ENCODE measurements at places on chromosomes 7 and 10.
A peak's percentile ranks its signal among the peaks of the same experiment; 100 is the strongest.

- DNase-seq = no peak
Observed at GRCh38 chr7:157828190-157828589, 491.4 kb downstream of the DNAJB6 start.

GRCh38 chr10:33749790-33750189 lies 415.3 kb upstream of the NRP1 start:
- DNase-seq = no peak

DNA sequence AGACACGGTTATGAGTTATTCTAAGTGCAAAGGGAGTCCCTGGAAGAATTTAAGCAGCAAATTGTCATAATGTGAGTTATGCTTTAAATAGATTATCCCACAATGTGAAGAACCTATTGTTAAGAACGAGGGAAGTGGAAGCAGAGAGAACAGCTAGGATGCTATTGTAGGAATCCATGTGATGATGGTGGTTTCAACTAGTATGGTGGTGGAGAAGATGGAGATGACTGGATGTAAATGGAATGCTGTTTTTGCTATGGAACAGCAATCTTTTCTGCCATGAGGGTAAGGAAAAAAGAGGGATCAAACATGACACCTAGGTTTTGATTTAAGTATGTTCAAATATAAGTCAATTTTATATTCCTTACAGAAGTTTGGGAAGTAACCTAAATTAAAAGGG lies 191.3 kb downstream of the RNF133 start:
- DNase-seq = no peak

DNA sequence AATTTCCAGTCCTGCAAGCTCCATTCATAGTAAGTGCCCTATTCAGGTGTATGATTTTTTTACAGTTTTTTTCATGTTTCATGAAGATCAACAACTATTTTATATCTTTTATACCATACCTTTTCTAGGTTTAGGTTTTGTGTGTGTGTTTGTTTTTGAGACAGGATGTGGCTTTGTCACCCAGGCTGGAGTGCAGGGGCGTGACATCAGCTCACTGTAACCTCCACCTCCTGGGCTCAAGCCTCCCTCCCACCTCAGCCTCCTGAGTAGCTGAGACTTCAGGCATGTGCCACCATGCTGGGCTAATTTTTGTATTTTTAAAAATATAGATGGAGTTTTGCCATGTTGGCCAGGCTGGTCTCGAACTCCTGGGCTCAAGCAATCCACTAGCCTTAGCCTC lies 35.0 kb downstream of the ARMH3 start:
- no peak for DNase-seq

- DNase-seq = no peak
Observed at GRCh38 chr10:113523628-113524027, 29.2 kb upstream of the HABP2 start.

- DNase-seq = peak; percentile 44
Observed at GRCh38 chr7:47371733-47372368, 210.1 kb downstream of the TNS3 start.

DNA sequence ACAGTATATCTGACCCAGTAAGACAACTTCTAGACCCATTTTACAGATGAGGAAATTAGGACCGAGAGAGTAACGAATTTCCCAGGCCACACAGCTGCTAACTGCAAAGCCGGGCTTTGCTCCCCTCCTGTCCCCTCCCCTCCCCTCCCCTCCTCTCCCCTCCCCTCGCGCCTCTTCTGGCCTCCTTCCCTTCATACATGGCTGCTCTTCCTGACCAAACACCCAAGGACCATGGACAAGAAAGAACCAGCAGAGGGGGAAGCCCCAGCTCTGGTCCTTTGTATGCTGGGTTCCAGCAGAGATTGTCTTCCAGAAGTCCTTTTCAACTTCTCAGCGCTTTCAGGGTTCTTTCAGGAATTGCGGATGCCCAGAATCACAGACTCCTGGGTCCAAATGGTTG lies 3.6 kb upstream of the TMEM72 start:
- no peak for DNase-seq

DNA sequence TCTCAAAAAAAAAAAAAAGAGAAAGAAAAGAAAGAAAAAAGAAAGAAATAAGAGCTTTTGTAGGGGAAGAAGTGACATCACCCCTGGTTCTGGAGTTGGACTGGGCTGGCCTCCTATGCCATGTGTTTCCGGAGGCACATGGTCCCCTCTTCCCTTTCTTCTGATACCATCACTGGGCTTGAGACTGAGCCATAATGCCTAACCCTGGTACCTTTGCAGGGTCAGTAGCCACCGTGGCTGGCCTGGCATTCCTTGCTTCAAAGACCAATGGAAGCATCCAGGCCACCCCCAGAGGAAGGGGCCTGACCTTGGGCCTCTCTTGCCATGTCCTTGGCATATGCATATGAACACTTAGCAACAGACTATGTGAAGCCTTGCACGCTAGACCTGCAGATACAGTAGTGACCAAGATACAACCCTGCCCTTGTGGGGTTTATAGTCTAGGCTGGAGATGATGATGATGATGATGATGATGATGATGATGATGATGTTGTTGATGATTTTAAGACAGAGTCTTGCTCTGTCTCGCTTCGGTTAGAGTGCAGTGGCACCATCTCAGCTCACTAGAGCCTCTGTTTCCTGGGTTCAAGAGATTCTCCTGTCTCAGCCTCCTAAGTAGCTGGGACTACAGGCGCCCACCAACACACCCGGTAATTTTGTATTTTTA lies 31.8 kb downstream of the SUFU start:
- DNase-seq = no peak

DNA sequence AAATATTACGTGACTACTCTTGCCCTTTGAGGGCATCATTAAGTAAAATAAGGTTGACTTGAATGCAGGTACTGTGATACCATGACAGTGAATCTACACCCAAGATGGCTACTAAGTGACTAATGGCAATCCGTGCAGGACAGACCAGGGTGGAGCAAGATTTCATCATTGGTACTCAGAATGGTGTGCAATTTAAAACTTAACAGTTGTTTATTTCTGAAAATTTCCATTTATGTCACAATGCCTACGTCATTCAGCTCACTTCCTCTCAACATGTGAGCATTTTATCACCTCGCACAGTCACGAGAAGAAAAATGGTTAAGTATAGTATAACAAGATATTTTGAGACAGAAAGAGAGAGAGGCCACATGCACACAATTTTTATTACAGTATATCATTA lies 50.3 kb upstream of the MET start:
- no peak for DNase-seq

DNA sequence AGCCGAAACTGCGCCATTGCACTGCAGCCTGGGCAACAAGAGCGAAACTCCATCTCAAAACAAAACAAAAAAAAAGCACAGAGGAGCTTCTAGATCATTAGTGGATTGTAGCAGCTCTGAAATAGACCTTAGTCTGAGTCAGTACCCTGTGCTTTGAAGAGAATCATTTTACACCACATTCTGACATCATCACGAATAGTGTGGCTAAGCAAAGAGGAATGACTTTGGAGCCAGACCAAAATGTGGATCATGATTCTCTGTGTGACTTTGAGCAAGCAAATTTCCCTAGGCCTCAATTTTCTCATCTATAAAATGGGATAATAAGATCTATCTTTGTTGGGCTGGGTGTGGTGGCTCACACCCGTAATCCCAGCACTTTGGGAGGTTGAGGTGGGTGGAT lies 618.9 kb downstream of the CALN1 start:
- no peak for DNase-seq

DNA sequence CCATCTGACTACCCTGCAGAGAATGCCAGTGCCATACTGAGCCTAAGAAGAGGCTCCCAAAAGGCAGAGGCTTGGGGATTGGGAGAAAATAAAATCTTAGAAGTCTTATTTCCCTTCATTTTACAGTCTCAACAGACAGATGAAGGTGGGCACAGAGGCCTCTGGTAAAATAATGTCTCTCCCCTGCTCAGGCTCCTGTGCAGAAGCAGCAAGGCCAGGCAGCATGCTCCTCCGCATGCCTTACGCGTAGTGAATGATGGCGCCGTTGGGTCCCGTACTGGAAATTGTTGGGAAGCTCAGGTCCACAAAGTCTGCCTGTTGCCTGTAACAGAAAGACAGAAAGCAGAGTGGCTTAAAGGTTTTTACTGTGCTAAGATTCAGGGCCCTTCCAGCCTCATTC lies 45.8 kb downstream of the XPNPEP1 start:
- DNase-seq = no peak

DNA sequence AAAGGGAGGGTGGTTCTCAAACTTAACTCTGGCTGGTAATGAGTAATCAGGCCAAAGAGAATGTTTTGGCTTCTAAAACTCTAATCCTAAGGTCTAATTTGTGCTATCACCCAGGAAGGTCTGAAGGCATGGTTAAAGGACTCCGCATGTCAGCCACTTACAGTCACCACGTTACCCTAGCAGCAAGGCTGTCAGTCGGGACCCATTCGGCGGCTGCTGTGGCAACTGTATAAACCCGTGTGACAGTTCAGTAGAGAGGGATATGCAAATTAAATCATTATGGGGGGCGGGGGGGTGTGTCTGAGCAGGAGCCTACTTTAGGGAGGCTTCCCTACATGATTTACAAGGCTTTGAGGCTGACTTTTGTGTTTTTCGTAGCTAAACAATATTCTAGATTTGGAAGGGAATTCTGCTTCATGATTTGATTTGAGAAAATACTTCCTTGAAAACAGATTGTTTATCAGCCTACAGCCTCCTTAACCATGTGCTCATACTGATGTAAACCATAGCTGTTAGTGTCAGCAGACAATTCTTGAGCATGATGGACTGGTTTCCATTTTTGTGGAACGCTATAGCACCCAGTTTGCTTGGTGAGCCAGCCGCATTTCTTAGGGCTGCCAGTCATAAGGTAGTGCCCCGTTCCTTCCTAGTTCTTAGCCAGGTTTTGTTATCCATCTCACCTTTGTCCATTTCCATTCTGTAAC lies 284.4 kb downstream of the USP6NL start:
- no peak for DNase-seq

DNA sequence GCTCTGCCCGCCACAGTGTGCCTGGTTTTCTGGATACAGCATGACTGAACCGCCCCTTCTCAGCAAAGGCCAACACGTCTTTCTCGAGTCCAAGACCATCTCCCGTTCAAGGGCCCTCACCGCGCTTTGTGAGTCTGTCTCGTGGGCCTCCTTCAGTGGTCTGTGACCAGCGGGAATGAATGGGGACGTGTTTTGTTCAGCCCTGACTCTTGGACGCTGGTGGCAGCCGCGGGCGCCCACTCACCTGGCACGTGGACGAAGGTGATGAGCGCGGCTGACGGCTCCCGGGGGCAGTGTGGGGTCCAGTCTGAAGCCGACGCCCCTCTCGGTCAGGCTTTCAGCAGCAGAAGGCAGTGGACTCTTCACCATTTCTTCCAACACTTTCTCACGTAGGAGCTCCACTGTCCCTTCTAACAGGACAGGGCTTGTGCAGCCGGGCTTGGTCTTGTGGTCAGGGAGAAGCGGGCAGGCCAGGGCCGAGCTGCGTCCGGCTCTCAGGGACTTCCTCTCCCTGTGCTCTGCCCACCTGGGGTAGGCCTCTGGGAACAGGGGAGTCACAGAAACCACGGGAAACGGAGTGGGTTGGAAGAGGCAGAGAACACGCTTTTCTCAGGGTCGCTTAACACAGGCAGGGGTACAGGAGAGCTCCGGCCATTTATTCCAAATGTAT lies 30.4 kb downstream of the AMZ1 start:
- DNase-seq = no peak

GRCh38 chr7:13800694-13801448 lies 188.6 kb downstream of the ETV1 start:
- DNase-seq = peak; percentile 66

DNA sequence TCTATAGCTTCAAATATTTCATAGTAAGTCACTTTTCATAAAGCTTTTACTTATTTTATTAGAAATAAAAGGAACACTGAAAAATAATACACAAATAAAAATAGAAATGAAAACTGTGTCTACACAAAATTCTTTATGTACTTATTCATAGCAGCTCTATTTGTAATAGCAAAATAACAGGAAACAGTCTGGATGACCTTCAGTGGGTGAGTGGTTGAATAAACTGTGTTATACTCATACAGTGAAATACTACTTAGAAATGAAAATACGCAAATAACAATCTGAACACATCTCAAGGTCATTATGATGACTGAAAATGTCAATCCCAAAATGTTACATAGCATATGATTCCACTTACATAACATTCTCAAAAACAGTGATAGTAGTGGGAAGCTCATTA lies 138.7 kb upstream of the PCLO start:
- DNase-seq = peak; percentile 5

DNA sequence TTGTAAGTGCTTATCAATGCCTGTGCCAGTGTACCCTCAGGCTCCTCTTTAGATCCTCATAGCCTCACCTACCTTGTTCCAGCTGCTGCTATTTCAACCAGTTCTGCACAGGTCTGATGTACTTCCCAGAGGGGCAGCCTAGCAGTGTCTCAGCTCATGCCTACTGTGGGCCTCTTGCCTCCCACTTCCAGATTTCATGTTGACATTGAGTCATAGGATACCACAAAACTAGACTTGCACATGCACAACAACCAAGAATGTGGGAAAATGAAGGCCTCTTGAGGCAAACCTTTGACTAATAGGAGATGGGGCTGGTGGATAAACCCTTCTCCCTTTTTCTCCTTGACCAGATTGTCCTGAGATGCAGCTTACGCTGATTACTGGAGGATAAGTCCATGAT lies 31.0 kb downstream of the PON3 start:
- no peak for DNase-seq

- no peak for DNase-seq
Observed at GRCh38 chr10:18414061-18414460, 237.3 kb downstream of the NSUN6 start.

- DNase-seq = no peak
Observed at GRCh38 chr7:43303740-43304241, 191.3 kb downstream of the HECW1 start.

DNA sequence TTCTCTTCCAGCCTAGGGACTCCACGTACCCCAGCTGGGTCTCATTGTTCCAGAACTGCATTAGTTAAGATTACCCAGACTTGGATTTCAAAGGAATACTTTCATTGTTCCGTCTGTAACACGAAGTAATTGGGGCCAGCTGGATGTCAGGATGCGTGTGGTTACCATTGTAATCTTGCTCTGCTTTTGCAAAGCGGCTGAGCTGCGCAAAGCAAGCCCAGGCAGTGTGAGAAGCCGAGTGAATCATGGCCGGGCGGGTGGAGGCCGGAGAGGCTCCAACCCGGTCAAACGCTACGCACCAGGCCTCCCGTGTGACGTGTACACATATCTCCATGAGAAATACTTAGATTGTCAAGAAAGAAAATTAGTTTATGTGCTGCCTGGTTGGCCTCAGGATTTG lies 21.0 kb downstream of the LRRC17 start:
- DNase-seq = peak; percentile 86

- no peak for DNase-seq
Observed at GRCh38 chr7:132533916-132534315, 42.4 kb downstream of the PLXNA4 start.

All from mesenchymal stem cell (in vitro differentiated cells and primary cell).